ENCODE measurements at places on chromosomes 11 and 22. TPM values are rescaled to one million over a fixed set of nuclear protein-coding genes. Genes with fewer than 3 reads are reported as not detected.

Gene PDE3B
- under 0.01 TPM for total RNA-seq

Gene TSSC4
- 36.5 TPM for total RNA-seq

Gene RIMBP3C
- total RNA-seq, result 0.87 TPM

Gene POLR2F
- 28.8 TPM for total RNA-seq

Gene TOMM22
- total RNA-seq, result 48.7 TPM

Gene CRKL
- total RNA-seq, result 39.7 TPM

Gene CCDC89
- 7.0 TPM for total RNA-seq

Gene ZNF280B
- total RNA-seq, result under 0.01 TPM

Gene DRG1
- 55.0 TPM for total RNA-seq
